ENCODE measurements at places on chromosomes 13 and 19.

- DNase-seq: no peak
Observed at GRCh38 chr13:19791953-19792537, 9.3 kb upstream of the PSPC1 start.

DNA sequence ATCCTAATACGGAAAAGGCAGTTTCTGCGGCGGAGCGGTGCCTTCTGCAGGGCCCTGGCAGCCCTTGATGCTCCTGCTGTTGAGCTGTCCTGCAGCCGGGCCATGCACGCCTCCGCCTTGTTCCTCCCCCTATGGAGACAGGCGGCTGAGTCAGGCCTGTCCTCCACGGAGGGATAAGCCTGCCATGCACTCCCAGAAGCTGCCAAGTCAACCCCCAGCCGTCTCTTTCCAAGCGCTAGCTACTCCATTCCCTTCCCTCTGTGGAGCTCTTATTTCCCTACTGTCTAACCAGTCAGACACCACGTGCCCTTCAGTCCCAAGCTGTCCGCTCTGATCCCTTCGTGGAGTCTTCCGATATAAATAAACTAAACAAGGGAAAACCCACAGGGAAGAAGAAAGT, 197.0 kb downstream of the COL4A1 start:
- DNase-seq: no peak

DNA sequence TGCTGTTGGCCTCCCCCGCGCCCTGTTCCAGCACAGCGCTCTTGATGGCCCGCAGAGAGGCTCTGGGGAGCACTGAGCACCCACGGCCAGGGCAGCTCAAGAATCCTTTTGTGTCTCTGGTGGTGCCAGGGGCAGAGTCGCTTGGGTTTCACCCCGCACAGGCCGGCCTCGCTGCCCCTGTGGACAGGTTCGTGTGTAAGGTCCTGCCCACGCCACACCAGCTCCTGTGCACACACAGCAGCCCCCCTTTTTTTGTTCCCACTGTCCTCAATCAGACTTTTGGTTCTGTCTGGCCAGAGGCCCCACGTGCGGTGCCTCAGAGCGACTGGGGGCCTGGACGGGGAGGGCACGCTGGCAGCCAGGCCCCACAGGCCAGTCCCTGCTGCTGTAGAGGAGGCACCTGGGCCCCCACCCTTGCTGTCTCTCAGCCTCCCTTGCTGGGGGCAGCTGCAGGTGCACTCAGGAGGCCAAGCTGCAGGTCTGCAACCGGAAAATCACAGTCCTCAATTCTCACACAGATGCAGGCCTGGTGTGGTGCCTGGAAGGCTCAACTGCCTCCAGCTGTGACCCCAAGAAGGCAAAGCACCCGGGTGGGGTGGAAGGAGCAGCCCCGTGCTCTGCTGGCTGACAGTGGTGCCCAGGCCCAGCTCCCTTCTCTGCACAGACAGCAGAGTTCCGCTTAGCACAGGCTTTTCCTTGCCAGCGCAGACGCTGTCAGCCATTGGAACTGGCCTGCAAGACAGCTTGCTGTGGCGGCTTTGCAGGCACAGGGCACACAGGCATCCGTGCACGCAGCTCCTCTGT, 12.6 kb upstream of the F7 start:
- no peak for DNase-seq

DNA sequence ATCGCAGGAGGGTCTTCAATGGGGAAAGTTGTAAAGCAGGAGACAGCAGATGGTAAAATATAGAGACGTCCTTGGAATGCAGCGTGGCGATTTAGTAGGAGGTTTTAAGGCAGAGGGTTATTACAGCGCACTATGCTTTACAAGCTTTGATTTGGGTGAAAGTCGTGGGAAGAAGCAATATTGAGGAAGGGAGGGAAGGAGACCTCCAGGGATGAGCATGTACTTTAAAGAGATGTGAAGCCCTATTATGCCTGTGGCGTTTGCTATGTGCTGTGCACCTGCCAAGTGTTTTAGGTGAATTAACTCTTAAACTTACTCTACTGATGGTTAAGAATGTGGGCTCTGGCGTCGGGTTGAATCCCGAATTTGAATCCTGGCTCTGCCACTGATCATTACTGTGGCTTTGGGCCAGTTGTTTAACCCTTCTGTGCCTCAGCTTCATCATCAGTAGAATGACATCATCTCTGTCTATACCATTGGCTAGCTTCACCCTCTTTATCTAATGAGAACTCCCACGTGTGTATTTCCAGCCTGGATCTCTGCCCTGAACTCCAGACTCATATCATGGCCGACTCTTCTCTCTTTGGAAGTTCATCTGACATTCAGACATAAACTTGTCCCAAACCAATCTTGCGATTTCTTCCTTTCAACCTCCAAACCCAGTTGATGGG, 583 bp downstream of the CCDC61 start:
- DNase-seq: no peak

GRCh38 chr13:79710376-79710775, 229.4 kb downstream of the NDFIP2 start:
- no peak for DNase-seq

DNA sequence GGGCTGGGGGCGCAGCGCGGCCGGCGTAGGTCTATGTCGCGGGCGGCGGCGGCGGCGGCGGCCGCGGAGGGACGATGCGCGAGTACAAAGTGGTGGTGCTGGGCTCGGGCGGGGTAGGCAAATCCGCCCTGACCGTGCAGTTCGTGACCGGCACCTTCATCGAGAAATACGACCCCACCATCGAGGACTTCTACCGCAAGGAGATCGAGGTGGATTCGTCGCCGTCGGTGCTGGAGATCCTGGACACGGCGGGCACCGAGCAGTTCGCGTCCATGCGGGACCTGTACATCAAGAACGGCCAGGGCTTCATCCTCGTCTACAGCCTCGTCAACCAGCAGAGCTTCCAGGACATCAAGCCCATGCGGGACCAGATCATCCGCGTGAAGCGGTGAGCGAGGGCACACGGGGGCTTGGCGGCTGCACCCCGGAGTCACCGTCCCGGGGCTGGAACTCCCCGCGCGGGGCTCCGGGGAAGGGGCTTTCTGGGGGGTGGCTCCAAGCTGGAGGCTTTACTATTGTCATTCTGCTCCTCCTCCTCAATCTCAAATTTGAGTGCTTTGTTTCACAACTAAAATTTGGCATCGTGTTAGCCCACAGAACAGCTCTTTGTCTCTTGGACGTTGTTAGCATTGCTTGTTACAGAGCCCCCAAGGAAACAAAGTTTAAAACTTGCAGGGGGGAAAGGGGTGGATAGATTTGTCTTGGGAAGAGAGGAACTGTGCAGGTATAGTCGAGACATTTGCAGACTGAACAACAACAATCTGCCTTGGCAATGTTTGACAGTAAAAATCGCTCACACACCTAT, 630 bp downstream of the RAP2A start:
- DNase-seq: peak; percentile 46

- no peak for DNase-seq
Observed at GRCh38 chr13:43077461-43077860, 54.1 kb downstream of the DNAJC15 start.

- DNase-seq: no peak
Observed at GRCh38 chr19:3098515-3099346, 4.6 kb downstream of the GNA11 start.

DNA sequence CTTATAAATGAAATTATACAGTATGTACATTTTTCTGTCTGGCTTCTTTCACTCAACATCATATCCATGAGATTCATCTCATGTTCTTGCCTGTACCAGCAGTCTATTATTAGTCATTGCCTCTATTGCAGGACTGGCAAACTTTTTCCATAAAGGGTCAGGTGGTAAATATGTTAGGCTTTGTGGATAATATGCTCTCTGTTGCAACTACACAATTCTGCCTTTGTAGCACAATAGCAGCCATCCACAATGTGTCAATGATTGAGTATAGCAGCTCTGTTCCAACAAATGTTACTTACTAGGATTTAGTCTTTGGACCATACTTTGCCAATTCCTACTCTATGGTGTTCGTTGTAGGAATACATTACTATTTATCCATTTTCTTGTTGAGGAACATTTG, 304.4 kb downstream of the DCT start:
- no peak for DNase-seq

- DNase-seq: no peak
Observed at GRCh38 chr13:70703755-70704154, 595.5 kb upstream of the KLHL1 start.

DNA sequence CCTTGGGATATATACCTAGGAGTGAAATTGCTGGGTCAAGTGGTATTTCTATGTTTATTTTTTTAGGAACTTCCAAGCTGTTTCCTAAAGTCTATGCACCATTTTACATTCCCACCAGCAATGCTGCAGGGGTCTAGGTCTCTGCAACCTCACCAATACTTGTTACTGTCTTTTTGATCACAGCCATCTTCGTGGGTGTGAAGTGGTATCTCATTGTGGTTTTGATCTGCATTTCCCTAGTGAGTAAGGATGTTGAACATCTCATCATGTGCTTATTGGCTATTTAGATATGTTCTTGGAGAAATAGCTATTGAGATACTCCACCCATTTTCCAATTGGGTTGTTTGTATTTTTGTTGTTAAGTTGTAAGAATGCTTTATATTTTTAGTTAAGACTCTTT, 2.7 kb downstream of the OR10H2 start:
- DNase-seq: no peak
